ENCODE measurements at places on chromosomes 11 and 22. TPM values are rescaled to one million over a fixed set of nuclear protein-coding genes. Genes with fewer than 3 reads are reported as not detected.

- peak; percentile 71 for DNase-seq
Measured at GRCh38 chr11:19938169-19938856, 222.0 kb downstream of the DBX1 start.

- no peak for DNase-seq
Measured at GRCh38 chr22:43860831-43861230, 1.5 kb downstream of the SULT4A1 start.

DNA sequence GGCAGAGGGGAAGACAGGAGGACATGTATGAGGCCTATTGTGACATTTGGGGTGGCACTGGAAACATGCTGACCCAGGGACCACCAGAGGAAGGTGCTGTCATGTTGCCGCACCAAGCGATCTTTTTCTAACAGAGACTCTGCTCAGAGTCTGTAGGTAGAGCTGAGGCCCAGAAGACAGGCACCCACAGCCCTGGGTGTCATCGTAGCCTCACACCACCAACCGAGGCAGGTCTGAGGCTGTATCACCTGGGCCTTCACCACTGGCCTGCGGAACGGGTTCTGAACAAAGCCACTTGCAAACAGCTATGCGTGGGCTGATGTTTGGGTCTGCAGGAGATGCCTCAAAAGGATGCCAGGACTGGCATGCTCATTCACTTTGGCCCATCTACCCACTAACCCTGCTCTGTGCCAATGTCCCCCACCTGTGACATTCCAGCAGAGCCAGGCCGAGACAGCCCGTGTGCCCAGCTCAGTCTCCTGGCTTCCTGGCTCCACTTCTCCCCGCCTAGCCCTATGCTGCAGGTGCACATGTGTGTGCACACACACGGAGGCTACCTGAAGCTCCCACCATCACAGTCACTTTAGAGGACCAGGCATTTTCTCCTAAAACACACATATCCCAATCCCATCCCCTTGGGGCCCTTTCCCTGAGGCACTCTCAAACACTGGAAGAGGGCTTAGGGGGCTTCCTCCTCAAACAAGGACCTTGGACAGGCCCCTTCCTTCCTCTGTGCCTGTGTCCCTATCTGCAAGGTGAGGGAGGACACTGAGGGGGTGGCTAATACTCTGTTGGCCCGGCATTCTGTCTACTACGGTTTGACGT, 3.6 kb downstream of the TRIM29 start:
- no peak for DNase-seq

DNA sequence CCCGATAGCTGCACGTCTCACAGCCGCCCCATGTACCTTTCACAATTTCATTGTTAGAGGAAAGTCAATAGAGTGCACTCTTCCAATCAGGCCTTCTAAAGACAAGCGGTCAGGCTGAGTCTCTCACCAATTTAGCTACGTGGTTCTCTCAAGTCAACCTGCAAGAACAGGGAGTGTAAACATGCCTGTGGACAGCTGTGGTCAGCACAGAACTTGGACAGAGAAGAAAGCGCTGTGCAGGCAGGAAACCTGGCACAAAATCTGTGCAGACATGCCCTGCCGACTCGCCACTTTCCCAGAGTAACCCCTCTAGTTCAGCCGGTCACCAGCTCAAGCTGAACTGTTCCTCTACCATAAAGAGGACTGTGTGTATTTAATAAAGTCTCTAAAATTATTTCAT, 39.5 kb downstream of the CHKA start:
- DNase-seq = no peak

The STK33 gene
- 3.4 TPM for total RNA-seq

Data from endothelial cell of umbilical vein (primary cell).